ENCODE measurements at places on chromosomes 6 and 20.

DNA sequence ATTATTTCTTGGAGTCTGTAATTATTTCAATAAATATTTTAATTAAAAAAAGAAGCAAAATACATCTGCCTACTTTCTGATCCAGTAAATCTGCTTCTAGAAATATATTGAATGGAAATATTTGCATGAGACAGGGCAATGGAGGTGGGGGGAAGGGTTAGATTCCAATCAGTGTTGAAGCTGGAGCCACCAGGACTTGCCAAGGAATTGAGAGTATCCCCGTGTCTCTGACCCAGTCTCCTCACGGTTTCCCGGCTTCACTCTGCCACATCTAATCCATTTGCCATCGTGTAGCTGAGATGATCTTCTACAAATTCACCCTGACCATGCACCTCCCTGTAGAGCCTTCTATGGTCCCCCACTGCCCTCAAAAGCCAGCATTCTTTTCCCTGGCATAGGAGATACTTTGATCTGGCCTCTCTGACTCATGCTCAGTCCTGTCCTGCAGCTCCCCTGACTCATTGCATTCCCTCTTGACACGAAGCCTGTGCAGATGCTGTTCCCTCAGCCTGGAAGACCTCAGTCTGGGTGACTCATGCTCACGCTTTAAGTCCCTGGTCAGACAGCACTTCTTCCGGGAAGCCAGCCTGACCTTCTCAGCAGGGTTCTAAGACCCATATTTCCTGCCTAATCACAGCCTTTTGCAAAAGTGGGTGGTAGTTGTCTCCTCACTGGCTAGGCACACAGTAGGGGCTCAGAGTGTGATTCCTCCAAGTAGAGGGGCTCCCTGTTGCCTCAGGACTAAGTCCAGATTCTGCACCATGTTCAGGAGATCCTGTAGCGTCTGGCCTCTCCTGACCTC lies 23.0 kb upstream of the FKBP1A start:
- ATAC-seq, result no peak

DNA sequence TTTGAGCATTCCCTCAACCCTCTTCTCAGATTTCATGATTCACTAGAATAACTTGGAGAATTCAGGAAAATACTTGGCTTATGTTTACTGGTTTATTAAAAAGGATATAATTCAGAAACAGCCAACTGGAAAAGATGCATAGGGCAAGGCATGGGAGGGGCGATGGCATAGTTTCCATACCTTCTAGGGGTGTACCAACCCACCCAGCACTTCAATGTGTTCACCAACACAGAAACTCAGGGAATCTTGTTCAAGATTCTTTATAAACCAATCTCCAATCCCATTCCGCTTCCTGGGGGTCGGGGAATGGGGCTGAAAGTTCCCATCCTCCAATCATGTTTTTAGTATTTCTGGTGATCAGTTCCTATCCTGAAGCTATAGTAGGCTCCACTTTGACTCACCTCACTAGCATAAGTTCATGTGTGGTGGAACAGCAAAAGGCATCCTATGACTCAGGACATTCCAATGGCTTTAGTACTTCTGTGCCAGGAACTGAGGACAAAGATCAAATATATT lies 164.4 kb downstream of the SIM1 start:
- no peak for ATAC-seq

DNA sequence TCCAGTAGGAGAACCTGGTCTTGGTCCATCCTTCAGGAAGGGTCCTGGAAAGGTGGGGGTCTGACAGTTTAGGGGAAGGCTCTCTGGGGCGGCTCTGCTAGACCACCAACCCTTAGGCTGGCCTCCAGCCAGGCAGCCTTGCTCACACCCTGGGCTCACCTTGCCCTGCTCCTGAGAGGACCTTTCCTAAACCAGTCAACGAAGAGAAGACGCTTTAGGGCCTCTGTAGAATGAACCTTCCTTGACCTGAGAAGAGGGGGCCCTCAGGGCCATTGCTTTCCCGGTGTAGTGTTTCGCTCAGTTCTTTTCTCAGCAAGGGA lies 1.1 kb downstream of the CDC25B start:
- no peak for ATAC-seq

GRCh38 chr20:59044295-59044694 lies 1.7 kb upstream of the PRELID3B start:
- no peak for ATAC-seq

DNA sequence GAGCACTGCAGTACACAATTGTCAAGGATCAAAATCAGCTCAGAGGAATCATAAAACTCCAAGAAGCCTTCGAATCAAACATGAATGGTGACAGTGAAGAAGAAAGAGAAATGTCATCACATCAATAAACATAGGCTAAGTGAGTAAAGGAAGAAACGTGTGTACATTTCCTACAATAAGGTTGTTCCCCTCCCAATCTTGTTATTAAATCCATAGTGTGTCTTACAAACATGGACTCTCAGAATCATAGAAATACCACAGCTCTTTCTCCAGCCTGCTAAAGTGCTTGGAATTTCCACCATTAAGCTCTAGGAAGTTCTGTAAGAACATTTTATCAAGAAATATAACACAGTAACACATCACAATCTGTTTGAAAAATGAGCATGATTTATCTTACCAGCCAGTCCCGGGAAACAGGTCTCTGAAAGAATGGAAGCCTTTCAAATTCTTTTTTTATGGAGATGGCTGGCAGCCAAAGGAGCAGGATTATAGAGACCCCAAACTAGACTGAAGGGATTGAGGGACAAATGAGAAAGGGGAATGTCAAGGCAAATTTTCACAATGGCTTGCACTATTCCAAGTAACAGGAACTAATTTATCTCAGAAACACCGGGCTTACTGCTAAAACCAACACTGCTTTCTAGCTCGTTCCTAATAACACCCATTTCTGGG lies 4.5 kb upstream of the TNFAIP3 start:
- no peak for ATAC-seq

- no peak for ATAC-seq
Measured at GRCh38 chr6:39599973-39600372, 125.2 kb downstream of the KIF6 start.

DNA sequence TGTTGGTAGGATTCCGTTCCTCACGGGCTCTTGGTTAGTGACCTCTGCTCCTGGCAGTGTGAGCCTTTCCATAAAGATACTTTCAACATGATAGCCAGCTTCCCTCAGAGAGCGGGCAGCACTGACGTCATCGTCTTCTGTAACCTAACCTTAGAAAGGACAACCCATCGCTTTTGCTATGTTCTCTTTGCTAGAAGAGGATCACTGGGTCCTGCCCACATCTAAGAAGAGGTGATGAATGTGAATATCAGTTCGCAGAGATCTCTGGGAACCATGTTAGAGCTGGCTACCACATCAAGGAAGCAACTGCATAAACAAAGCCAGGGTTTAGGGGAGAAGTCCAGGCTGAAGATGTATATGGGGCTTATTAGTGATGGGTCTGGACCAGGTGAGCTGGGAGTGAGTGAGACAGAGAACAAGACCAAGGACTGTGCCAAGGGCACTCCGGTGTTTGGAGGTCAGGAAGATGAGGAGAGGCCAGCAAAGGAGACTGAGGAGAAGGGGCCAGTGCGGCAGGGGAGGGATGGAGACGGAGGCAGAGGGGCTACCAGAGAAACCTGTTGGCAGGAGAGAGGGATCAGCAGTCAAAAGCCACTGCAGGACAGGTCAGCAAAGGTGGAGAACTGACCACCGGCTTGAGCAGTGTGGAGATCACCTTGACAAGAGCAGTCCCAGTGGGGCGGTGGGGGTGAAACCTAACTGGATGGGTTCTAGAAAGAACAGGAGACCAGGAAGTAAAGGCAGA lies 39.7 kb downstream of the PIM1 start:
- ATAC-seq, result peak; percentile 27

- no peak for ATAC-seq
Measured at GRCh38 chr20:58649288-58650180, 1.5 kb upstream of the STX16 start.
